ENCODE measurements at places on chromosomes 1 and 21.

DNA sequence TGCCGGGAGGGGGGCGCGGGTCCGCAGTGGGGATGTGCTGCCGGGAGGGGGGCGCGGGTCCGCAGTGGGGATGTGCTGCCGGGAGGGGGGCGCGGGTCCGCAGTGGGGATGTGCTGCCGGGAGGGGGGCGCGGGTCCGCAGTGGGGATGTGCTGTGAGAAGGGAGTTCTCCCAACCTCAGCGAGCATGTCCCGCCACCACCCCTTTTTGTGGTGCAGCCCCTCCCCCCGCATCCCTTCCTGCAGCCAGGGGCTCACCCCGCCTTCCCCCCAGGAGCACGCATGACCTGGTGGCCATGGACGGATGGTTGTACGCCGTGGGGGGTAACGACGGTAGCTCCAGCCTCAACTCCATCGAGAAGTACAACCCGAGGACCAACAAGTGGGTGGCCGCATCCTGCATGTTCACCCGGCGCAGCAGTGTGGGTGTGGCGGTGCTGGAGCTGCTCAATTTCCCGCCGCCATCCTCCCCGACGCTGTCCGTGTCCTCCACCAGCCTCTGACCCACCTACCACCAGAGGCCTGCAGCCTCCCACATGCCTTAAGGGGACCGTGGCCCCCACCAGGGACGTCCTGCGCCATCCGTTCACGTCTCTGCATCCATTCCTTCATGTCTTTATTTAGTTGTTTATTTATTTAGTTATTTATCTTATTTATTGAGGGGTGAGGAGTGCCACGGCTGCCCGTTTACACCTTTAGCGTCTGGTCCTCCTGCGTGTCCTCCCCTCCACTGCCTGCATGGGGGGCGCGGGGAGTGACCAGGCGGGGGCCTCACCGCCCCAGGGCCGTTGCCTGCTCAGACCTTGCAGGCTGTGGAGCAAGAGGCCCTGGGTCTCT, 1.4 kb upstream of the PLEKHN1 start:
- DNase-seq = no peak

DNA sequence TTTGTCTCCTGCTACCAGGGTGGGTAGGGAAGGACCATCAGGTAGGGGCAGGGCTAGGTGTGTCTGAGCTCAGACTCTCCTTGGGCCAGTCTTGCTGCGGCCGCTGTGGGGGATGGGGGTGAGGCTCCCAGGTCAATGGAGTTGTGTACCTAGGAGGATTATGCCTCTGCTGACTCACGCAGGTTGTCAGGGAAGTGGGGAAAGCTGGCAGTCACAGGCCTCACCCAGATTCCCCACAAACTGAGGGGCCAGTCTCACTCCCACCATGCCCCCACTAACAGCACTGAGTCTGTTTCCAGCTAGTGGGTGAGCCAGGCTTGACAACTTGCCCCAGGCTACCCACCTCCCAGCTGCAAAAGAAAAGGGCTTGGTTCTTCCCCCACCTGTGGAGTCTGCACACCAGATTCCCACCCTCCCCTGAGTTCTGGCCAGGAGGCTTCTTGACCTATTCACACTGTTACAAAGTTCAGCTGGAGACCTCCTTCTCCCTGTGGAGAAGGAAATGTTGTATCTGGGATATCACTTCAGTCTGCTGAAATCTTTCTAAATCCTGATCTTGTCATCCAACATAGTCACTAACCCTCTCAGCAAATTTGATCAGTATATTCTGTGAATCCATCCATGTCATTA, 69.2 kb upstream of the GJA8 start:
- no peak for DNase-seq

DNA sequence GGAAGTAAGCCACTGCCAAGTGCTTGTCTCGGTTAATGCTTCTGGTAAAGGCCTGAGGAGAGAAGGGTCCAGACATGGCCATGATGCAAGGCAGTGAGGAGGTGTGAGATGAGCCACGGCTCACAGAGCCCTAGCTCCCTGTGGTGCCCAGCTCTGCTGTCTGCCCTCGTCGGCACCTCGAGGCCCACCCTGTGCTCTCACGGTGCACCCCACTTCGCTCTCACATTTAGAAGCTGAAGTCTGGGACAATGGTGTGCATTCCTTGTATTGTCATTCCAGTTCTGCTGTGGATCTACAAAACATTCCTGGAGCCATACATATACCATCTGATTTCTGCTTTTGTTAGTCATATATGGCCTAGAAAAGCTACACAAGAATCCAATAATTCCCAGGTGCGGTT, 3.3 kb downstream of the NCF2 start:
- no peak for DNase-seq

- DNase-seq = no peak
These were observed 18.2 kb downstream of the PHLDA3 start for GRCh38 chr1:201450721-201451291.

GRCh38 chr1:41792485-41792770, 126.3 kb downstream of the HIVEP3 start:
- DNase-seq = no peak

GRCh38 chr1:109444346-109444745, 18.1 kb upstream of the PSMA5 start:
- no peak for DNase-seq

DNA sequence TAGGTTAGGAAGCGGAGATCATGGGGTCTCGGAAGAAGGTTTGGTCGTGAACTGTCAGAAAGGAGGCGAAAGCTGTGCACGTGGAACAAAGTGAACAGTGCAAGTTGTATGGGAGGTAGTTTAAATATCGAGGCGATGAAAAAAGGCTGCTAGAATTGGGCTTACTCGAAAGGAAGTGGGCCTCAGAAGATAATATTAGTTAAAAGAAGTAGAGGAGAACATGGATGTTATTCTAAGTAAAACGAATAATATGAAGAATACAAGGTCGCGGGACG, 571 bp downstream of the WDR3 start:
- no peak for DNase-seq

DNA sequence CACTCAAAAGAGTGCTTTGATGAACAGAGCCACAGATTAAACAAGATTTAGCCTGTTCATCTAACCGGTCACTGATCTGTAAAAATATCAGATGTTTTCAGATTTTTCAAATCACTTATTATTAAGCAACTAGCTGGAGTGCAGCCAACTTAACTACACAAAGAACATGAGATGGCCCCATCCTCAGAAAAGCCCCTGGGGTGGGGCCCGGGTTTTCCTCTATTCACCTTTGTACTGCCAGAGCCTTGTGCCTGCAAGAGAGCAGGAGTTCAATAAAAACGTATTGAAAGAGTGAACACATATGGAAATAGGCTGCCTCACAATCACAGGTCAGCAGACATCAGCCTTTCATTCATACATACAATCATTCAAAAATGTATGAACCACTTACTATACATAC, 516.1 kb downstream of the OMA1 start:
- no peak for DNase-seq

- no peak for DNase-seq
These were observed 39.3 kb downstream of the BRINP2 start for GRCh38 chr1:177210071-177210470.

DNA sequence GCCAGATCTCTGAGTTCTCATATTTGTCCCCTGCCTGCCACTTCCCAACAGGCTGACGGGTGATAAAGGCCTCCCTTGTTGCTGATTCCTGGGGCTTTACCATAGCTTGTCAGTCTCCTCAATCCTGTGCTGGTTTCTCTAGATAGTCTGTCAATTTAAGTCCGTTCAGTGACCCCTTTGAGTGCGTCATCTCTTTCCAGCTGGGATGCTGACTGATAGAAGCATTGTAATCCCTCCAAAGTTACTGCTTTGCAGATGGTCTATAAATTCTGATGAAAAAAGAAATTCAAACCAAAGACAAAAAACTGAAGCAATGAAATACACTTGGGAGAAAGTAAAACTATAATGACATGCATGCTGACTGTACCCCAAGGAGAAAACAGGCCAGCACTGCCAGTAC, 28.3 kb downstream of the RHOU start:
- no peak for DNase-seq

DNA sequence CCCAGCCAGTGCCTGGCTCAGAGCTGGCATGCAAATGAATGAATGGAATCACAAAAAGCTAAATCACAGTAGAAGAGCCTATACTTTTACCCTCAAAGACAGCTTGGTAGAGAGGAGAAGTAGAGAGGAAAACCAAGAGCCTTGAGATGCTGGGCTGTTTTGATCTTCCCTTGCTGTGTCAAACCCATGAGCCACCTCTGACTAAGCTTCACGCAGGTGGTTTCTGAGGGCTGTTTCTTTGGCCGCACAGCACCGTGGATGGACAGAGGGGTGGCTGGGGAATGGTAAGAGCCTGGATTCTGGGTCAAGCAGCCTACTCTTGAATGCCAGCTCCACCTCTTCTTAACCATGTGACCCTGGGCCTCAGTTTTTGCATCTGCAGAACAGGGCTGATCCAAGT, 18.6 kb downstream of the ABCG1 start:
- no peak for DNase-seq

DNA sequence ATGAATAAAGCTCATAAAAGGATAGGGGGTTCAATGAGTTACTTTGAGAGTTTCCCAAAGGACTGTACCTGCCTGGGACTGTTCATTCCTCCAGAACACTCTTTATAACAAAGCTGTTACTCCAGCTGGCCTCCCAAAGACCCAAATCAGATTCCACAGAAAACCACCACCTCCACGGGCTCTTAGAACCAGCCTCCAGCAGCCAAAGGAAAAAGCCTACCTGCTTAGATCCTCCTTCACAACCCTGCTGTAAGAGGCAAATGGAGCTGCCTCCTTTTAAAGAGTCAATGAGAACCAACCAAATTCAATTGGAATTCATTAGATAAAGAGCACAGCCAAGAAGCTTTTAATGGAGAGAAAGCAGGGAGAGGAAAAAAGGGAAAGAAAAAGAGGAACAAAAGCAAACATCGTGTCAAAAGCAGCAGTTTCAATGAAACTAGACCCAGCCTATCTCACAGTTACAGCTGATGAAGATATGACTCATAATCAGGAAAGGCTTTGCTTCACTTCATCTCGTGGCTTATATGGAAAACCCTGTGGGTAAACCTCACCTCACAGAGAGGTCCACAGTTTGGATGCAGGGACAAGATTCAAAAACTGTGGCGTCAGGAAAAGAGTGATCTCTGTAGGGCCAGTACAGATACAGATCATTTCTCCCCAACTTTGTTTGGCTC, 27.8 kb upstream of the FMO4 start:
- DNase-seq = no peak

GRCh38 chr1:36557041-36558000, 74.6 kb upstream of the CSF3R start:
- no peak for DNase-seq

GRCh38 chr1:10594595-10595223, 120.0 kb downstream of the PEX14 start:
- DNase-seq = no peak

- no peak for DNase-seq
These were observed 25.4 kb downstream of the ST6GALNAC5 start for GRCh38 chr1:76892675-76893074.

DNA sequence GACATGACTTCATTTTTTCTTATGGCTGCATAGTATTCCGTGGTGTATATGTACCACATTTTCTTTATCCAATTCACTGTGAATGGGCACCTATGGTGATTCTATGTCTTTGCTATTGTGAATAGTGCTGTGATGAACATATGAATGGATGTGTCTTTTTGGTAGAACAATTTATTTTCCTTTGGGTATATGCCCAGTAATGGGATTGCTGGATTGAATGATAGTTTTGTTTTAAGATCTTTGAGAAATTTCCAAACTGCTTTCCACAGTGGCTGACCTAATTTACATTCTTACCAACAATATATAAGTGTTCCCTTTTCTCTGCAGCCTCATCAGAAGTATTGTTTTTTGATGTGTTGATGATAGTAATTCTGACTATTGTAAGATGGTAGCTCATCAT, 361.7 kb upstream of the SGIP1 start:
- DNase-seq = no peak

GRCh38 chr1:33842348-33842747, 21.5 kb upstream of the HMGB4 start:
- no peak for DNase-seq

DNA sequence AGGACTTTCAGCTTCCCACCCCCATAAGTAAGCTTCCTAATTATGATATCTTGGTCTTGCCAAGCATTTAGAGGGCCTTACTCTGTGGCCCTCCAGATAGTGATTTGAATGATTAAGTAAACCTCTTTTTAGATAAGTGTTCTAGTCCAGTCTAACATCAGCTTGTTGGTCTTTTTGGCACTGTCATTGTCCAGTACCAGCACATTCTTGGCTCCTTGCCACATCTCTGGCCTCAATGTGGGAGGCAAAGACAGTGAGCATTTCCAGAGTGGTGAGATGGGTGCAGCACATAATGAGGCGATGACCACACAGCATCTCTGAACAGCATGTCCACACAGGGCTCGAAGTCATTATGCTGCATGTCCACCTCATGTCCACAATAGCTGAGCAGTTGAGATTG, 6.1 kb downstream of the CAPZA1 start:
- peak; percentile 34 for DNase-seq

- DNase-seq = no peak
These were observed 37.8 kb downstream of the GPA33 start for GRCh38 chr1:167052389-167052788.

DNA sequence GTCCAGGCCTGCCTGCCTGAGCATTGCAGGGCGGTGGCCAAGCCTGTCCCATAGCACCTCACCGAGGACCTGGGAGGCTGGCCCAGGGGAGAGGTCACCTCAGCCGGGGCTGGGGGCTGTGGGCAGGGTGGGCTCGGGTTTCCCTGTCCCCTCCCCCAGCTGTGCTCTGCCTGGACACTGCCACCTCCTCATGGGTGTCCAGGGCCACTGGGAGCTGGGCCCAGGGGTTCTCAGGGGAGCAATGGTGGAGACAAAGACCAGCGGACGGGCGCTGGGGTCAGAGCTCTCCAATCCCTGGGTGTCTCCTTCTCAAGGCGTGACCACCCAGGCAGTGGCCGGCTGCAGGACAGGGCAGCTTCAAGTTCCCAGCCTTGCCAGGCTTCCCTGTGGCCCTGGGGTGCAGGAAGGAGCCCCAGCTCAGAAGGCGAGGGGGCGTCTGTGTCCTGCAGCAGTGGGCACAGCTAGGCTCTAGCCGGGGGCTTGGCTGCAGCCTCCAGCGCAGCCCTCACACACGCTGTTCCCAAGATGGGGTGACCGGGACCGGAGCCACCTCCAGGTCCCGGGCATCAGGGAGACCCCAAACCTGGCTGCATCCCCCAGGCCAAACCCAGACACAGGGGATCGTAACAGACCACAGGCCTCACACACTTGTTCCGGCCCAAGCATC, 29.0 kb downstream of the TP73 start:
- DNase-seq = no peak

- DNase-seq = peak; percentile 83
These were observed 88.3 kb upstream of the NGF start for GRCh38 chr1:115426231-115426771.

DNA sequence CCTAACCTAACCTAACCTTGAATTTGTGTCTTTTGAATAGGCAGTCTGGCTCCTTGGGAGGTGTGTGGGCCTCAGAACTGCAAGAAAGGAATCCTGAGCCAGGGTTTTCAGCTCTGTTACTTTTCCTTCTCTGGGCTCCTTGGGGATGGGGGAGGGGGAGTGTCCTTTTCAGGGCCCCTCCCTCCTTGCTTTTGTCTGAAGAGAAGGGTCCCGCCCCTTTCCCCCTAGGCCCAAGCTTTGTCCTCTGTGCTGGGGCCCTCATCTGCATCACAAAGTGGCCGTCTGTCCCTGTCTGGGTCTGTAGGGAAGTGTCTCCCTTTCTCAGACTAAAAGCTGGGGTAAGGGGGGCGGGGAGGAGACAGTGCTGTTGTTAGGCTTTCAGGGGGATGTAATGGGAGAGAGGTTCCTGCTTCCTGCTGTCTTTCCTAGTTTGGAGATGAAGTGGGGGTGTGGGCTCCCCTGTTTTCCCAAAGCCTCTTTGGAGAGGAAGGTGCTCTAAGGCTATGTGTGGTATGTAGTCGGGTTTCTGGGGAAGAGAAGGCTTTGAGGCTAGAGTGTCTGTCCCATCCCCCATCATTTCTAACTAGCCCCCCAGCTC, 3.1 kb downstream of the AGO1 start:
- DNase-seq = no peak
